Activated T-cell treated with anti-CD3 and anti-CD28 coated beads, Interleukin-2, amount 50 U/mL, for 72 hours (primary cell): ENCODE measurements at places on chromosomes 7 and 10. TPM values are rescaled to one million over a fixed set of nuclear protein-coding genes. Genes with fewer than 3 reads are reported as not detected.

- no peak for DNase-seq
These were observed 242.4 kb downstream of the KIAA1217 start for GRCh38 chr10:24451325-24451820.

DNA sequence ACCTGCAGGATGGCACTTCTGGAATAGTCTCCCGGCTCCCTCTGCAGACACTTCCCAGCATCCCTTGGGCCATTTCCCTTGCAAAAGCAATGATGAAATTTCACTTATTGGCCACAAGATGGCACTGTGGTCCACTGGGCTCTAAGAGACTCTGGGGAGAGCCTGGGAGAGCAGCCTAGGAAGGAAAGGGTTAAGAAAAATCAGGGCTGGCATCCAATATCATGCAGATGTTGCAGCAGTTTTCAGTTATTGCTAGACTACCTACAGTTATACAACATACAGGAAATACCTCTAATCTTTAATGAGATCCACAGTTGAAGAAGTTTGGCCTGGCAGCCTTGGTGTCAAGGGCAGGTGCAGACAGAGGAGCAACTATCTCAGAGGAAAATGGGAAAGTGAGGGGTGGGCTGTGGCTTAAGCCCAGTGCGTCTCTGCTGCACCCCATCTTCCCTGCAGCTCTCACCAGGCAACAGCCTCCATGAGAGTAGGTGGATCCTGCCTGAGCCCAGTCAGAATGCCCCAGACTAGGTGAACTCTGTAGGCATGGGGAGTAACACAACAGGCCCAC lies 100.2 kb upstream of the PRSS58 start:
- DNase-seq: peak; percentile 19

- DNase-seq: no peak
These were observed 303.3 kb upstream of the SHH start for GRCh38 chr7:156115582-156115981.

GRCh38 chr7:143337216-143337615 lies 21.3 kb downstream of the CLCN1 start:
- no peak for DNase-seq

GRCh38 chr10:42850931-42851330 lies 68.3 kb downstream of the BMS1 start:
- DNase-seq: no peak

DNA sequence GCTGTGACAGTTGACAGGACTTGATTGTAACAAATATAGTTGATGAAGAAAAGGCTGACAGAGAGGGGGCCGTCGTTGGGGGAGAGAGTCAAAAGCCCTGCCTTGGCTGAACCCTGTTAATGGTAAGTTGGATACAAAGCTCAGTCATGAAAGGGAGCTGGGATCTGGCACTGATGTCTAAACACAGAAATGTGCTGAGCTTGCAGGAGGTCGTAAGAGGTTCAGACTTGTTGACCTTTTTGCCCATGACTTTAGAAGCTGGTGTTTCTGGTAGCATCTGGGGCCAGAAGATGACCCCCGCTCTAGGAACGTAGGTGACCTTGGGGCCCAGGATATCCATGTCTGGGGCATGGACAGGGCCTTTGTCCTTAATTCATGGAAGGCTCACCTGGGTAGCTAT lies 294.7 kb downstream of the TCF7L2 start:
- DNase-seq: no peak

GRCh38 chr7:12386313-12386740 lies 17.3 kb downstream of the VWDE start:
- no peak for DNase-seq

- DNase-seq: no peak
These were observed 633.9 kb downstream of the ARL4A start for GRCh38 chr7:13321316-13321715.

DNA sequence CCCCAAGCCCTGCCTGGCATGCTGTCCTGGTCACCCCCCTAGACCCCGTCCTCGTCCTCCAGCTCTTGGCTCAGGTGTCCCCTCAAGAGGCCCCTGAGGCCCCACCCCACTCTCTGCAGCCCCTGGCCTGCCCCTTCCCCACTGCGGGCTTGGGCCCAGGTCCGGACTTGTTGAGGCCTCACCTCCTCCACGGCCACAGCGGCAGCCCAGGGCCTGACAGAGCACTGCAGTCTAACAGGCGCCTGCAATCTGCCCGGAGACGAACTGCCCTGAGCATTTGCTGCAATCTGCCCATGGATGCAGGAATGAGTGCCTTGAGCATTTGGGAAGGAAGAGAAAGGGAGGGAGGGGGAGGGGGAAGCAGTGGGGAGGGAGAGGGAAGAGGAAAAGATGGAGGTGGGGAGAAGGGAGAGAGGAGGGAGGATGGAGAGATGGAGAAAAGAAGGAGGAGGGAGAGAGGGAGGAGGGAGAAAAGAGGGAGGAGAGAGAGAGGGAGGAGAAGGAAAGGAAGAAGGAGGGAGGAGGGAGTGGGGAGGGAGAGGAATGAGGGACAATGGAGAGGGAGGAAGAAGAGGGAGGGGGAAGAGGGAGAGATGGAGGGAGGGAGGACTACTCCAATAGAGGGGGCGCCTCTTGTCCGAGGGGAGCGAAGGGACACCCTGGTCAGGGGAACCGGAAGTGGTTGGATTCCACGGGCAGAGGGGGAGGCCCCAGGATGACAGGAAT lies 73.9 kb downstream of the PDGFA start:
- no peak for DNase-seq

- DNase-seq: no peak
These were observed 67.3 kb downstream of the PTN start for GRCh38 chr7:137276189-137276588.

DNA sequence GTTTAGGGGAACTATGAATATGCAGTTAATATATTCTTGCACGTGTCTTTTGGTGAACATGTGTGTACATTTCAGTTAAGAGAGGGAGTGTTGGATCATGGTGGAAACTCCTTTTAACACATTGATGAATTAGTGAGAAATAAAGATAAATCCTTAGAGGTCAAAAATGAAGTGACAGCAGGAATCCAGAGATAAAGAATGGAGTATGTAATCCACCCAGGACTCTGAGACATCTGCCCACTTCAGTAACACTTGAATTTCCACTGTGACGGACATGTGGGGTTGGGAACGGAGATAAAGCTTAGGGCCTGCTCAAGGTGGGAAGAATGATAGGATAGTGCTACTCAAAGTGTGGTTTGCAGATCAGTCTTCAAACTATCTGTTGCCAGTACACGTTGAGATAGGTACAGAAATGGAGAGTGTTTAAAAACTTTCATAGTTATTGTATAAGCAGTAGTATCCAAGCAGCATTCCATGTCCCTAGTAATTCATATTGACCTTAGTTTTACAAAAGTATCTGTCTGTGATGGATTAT lies 6.6 kb upstream of the RELN start:
- DNase-seq: no peak

- no peak for DNase-seq
These were observed 68.0 kb upstream of the PRR15 start for GRCh38 chr7:29495653-29496052.

GRCh38 chr10:43644252-43644651 lies 4.4 kb downstream of the ZNF32 start:
- no peak for DNase-seq

- DNase-seq: no peak
These were observed 773.3 kb downstream of the GRID1 start for GRCh38 chr10:85593226-85593772.

GRCh38 chr10:79047584-79047874 lies 21.2 kb upstream of the ZMIZ1 start:
- no peak for DNase-seq

GRCh38 chr7:37201003-37201875 lies 247.4 kb downstream of the ELMO1 start:
- peak; percentile 39 for DNase-seq

DNA sequence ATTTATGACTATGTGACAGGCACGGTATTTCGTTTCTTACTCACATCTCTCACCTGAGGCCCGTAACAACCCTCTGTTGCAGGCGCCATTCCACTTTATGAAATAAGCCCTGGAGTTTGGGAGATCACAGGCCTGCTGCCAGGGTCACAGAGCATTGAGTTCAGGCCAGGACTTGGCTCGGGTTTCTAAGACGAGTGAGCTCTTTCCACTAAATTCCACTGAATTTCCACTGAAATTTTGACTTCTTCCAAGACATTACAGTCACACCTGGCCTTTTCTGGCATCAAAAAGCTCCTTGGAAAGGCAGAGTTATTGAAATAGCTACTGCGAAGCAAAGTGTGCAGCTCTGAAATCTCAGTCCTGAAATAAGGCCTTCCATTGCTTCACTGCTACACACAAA lies 282.8 kb upstream of the MGMT start:
- no peak for DNase-seq

DNA sequence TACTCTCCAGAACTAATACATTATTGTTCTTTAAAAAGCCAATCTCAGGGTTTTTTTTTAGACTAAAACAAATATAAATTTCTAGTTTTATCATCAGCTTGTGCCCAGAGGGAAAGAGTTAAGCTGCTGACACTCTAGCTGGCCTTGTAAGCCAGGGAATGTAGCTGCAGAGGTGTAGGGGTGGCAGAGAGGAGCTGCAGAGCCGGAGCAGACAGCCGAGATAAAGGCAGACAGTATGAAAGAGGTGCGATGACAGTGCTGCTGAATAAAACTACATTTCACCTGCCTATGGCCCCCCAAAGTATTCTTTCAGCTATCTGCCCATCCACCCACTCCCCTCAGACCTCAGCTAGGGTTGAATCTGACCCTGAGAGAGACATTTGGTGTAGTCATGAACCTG lies 653.7 kb upstream of the ZWINT start:
- DNase-seq: no peak

GRCh38 chr10:120600871-120601649 lies 144.0 kb downstream of the PLPP4 start:
- DNase-seq: peak; percentile 4

- no peak for DNase-seq
These were observed 411.6 kb upstream of the GALNT17 start for GRCh38 chr7:70720191-70720873.

- DNase-seq: no peak
These were observed 595.4 kb upstream of the GHITM start for GRCh38 chr10:83543691-83544462.

DNA sequence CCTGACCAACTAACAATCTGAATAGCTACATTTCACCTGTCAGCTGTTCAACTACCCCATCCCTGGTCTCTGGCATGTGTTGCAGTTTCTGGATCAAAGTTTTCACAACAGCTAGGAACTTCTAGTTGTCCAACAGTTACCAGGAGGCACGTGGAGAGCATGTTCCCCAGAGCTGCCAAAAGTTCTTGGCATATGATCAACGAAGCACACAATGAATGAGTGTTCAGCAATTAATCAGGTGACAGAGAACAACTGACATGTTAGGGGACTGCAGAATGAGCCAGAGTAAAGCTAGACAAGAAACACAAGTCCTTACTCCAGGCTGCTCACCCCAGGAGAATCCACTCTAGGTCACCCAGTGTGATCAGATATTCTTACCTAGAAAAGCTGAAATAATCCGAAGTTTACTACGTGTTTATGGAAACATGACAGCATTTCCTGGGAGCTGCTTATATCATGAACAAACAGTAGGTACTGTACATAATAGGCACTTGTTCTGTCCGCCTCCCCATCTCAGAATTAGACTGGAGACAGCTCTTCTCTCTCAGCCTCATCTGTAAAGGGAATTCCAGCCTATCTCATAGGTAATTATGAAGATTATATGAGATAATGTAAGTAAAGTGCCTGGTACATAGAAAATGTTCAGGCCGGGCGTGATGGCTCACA lies 50.6 kb downstream of the ZNF438 start:
- DNase-seq: no peak

GRCh38 chr10:131019696-131020095 lies 291.8 kb downstream of the TCERG1L start:
- no peak for DNase-seq

DNA sequence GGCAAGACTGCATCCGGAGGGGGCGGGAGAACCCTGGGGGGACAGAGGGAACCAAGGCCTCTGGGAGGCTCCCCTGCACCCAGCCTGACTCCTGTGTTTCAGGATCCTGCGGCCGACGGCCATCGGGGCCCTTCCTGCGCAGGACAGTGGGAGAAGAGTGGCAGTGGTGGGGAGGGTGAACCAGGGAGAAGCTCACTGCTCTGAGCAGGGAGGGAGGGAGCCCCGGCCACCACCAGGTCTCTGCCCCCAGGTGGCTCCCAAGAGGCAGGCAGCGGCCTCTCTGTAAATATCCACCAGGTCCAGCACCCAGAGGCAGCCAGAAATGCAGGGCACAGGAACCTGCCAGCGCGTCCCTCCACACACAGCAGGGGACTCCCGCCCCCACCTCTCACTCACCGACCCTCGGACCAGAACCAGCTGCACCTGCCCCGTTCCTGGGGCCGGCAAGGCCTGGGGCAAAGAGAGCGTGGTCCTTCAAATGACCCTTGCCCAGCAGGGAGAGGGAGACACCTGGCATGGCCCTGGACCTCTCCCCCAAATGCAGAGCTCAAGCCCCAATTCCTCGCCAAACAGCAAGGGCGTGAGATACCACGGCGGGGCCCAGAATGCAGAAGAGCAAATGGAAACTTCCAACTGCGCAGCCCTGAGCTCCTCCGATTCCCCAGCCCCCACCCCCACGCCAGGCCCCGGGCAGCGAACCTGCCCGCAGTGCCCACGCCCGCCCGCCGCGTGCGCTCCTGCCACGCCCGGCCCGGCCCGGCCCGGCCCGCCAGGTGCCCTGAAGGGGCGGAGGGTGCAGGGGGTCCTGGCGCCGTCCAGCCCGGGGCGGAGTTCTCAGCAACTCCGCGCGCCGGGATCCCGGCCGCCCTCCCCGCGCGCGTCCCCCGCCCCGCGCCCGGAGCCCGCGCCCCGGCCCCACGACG lies 805 bp downstream of the RASGEF1A start:
- DNase-seq: peak; percentile 50

DNA sequence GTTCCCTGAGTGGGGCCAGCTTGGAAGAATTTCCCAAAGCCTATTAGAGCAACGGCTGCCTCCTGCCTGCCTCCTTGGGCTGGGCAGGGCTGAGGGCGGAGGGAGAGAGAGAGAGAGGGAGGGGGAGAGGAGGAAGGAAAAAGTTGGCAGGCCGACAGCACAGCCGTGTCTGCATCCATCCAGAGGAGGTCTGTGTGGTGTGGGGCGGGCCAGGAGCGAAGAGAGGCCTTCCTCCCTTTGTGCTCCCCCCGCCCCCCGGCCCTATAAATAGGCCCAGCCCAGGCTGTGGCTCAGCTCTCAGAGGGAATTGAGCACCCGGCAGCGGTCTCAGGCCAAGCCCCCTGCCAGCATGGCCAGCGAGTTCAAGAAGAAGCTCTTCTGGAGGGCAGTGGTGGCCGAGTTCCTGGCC lies at the start of gene AQP1:
Gene AQP1 (plus strand): TSS at position 293 of the 409 bp plus-strand sequence. CDS start 57 bp downstream, at position 350.
- no peak for DNase-seq

DNA sequence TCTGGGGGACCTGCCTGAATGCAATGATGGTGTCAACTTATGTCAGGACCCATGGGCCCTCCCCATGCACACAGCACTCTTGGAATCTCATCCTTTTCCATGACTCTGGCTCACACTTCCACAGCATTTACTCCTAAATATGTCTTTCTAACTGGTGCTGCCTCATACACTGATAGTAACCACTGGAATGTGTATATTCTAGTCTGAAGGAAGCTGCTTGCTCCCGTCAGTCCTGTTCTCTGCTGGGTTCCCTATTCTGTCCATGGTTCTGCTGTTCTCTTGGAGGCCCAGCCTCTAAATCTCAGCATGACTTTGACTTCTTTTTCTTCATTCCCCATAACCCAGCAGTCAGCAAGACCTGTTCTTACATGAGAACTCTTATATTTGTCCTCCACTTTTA lies 1055.1 kb downstream of the KCNMA1 start:
- DNase-seq: no peak

Gene MCM10
- 53.2 TPM for total RNA-seq

Gene PTPRZ1
- total RNA-seq: not detected

Gene SEMA3D
- total RNA-seq: 0.24 TPM

Gene LLCFC1
- total RNA-seq: not detected

Gene GNAT3
- not detected for total RNA-seq

Gene TIMM23B
- total RNA-seq: 23.3 TPM
